CD8-positive, alpha-beta T cell (primary cell): ENCODE measurements at places on chromosomes 5 and 9.

- DNase-seq, result no peak
Observed at GRCh38 chr9:93288891-93289883, 105.2 kb downstream of the WNK2 start.

- DNase-seq, result peak; percentile 44
Observed at GRCh38 chr9:89878687-89879086, 273.9 kb downstream of the GADD45G start.

- peak; percentile 75 for DNase-seq
Observed at GRCh38 chr9:19464764-19465585, 56.2 kb downstream of the ACER2 start.

GRCh38 chr5:125868036-125868435 is 555.2 kb upstream of the GRAMD2B start:
- DNase-seq, result no peak

DNA sequence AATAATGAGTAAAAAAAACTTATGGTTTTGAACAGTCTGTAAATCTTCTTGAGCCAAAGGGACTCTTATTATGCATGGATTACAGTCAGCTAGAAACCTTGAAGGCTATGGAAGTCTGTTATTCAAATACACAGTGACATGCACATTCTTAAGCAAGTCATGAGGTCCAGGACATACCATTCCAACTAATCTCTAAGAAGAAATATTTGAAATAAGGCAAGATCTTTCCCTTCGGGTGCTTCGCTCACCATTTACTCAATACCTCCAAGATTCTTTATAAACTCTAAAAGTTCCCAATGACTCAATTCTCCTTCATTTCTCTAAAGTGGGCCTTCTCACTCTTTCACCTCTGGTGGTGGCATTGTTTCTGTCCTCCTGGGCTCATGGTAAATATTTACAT is 811.0 kb downstream of the NR2F1-AS1 start:
- DNase-seq, result no peak

DNA sequence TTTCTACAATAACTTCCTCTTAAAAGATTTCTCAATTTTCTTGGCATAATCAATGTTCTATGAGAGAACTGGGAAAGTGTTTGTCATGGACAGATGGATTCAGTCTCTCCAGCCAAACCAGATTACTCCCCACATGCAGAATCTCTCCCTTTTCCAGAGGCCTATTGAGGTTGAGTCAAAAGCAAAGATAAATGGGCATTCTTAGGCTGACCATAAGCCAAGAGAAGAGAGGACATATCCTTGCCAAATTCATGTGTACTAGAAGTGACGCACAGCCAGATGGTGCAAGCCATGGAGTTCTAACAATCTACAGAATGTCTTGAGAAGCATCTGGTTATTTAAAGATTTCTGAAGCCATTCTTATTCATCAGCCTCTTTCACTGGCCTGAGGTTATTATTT is 2115.0 kb downstream of the MAT2B start:
- no peak for DNase-seq

GRCh38 chr5:133356396-133356983 is 255.9 kb downstream of the FSTL4 start:
- DNase-seq, result no peak

DNA sequence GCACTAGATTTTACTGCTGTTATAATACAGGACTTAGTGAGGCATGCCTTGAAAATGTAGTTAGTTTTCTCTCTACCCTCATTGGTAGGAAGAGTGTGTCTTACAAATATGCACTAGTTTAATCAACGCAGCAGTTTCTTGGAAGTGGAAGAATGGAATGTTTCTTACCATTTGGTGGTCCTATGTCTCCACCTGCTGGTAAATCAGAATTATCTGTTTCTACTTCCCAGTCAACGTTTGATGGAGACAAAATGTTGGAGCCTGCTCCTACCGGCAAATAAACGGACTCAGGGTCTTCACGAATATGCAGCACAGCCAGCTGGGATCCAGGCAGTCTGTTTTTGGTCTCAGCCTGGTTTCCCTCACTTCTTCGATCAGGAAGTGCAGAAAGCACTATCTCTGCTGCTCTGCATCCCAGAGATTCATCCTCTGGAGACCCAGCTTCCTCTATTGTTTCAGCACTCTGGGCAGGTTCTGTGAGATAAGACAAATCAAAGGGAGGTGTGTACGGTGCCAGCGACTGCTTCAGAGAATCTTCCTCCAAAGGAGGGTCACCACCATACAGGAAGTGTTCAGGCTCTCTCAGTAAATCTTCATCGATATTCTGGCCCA is 59.5 kb upstream of the PCA3 start:
- DNase-seq, result no peak

GRCh38 chr9:15707000-15707399 is 154.2 kb downstream of the CCDC171 start:
- no peak for DNase-seq

- DNase-seq, result no peak
Observed at GRCh38 chr9:4657426-4658159, 4.5 kb upstream of the PLPP6 start.

DNA sequence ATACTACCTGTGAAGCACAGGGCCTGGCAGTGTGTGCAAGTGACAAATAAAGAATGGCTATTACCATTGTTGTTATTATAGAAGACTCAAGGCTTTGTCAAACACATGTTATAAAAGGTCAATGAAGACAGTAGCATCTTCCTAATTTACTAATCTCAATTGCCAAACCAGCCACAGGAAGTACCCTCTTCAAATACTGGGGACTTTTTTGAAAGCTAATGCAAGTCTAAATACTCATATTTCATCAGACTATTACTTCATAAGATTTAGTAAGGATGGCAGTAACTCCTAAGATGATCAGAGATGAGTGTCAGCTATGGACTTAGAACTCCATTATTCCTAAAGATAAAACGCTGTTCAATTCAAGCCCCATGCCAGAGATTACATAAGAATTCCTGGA is 43.0 kb downstream of the GNAQ start:
- DNase-seq, result no peak

DNA sequence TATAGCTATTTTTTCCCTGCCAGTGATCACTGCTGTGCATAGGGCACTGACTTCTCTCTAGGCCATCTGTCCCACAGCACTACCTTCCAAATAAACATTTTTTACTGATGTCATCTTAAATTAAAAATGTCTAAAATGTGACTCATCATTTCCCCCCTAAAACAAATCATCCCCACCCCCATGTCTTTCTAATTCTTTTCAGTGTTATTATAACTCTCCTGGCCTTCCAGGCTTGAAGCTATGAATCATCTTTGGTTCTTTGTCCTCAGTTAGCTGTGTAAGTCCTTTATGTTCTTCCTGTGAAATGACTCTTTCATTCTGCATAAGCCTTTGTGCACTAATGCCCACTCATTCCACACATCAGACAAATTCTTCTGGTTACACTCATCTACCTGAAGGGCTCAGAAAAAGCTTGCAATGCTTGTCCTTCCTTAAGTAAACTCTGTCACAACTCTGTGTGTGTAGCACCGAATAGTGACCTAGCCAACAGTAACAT is 78.1 kb downstream of the CFAP95 start:
- DNase-seq, result no peak

DNA sequence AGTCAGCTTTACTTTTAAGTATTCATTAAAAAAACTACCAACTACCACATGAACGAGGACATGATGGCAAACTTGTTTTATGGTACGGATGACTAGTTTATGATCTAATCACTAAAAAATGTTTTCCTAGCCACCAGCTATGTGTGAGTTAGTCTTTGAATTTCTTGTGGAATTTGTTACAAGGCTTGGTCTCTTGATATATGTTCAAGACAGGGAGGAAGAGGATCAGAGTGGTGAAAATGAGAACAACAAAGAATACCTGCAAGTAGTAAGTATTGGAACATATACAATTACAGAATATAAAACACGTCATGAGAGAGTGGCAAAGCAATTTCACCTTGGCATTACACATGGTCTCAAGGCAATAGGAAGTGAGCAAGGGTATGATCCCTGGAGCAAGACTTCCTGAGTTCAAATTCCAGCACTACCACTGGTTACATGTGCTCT is 548.6 kb upstream of the TLE4 start:
- no peak for DNase-seq

- no peak for DNase-seq
Observed at GRCh38 chr5:112210430-112211005, 208.6 kb downstream of the EPB41L4A start.

DNA sequence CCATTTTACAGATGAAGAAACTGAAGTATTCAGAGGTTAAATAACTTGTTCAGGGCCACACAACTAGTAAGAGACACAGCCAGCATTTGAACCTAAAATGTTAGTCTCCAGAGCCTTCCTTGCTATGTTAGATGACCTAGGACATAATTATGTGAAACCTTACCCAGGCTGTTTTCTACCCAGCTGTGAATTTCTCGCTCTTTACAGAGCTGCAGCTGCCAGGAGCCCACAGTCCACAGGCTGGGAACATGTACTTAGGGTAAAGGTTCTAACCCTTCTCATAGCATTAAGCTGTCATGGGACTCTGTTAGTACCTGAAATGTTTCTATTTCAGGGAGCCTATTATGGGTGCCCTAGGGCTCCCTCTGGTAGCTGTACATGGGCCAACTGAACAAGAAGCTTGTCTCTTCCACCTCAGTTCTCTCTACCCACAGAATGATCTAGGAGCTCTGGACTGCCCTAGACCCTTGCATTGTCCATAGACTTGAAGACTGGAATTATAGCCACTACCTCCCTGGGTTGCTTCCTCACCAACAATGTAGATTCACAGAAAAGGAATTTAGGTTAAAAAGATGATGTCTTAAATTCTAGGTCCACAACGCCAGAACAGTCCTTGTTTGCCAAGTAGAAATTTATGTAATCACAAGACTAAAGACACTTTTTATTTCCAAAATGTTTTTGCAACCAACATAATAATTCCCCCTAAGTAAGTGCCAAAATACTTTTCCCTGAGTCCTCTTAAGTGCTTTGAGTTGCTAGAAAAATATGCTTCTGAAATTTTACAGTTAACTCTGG is 262.9 kb downstream of the PIK3R1 start:
- DNase-seq, result no peak

GRCh38 chr9:117178596-117179375 is 236.1 kb downstream of the ASTN2 start:
- no peak for DNase-seq

DNA sequence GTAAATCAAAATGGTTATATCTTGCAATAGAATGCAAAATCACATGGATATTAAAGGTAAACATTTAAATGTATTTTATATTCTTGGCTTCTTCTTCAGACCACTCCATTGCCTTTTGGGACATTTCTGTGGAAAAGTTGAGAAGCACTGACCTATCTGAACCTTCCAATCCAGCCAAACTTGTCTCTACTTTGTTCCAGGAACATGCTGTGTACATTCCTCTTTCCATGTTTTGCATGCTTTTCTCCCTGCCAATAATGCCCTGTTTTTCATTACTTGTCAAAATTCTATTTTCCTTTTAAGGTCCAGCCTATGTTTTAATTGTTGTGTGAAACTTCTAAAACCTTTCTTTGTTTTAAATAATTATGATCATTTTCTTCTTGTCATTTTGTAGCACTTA is 28.3 kb downstream of the JAK2 start:
- no peak for DNase-seq

DNA sequence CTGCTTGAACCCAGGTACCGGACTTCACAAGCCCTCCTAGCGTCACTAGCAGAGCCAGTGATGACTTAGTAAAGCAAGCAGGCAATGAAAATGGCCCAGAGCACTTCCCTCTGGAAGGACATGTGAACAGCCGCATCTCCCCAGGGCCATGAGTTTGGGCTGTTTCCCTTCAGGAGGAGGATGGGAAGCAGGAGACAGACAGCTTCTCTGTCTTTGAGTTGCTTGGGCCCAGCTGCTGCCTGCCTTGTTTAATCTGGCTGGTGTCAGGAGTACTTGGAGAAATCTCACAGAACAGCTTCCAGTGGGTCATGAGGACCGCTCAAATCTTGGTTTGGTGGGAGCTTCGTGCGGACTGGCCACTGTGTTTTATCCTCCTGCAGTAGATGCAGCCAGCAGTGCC is 25.4 kb upstream of the WWC1 start:
- DNase-seq, result no peak

DNA sequence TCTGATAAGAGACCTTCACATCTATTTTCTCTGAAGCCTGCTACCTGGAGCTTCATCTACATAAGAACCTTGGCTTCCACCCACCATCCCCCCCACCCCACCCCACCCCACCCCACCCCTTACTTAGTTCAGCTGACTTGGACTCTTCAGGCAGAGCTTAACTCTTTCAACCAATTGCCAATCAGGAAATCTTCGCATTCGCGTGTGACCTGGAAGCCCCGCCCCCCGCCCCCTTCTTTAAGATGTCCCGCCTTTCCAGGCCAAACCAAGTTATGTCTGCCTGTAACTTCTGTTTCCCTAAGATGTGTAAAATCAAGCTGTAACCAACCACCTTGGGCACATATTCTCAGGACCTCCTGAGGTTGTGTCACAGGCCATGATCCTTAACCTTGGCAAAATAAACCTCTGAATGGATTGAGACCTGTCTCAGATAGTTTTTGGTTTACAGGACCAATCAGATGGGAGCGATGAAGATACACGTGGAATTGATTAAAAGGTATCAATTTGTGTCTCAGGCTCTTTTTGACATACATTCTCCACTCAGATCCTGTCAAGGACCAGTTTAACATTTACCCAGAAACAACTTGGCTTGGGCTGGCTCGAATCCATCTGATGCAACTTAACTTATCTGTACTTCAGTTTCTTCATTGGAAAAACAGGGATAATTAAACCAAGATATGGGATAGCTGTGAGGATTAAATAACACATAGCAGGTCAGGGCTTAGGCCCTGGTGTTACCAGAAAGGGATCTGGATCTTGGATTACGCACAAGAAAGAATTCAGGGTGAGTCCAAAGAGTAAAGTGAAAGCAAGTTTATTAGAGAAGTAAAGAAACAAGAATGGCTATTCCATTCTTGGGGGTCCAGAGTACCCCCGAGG is 43.6 kb downstream of the GALNT12 start:
- DNase-seq, result no peak

GRCh38 chr5:147711019-147711418 is 71.5 kb downstream of the JAKMIP2 start:
- no peak for DNase-seq

- no peak for DNase-seq
Observed at GRCh38 chr9:12908895-12909294, 134.1 kb downstream of the LURAP1L start.

DNA sequence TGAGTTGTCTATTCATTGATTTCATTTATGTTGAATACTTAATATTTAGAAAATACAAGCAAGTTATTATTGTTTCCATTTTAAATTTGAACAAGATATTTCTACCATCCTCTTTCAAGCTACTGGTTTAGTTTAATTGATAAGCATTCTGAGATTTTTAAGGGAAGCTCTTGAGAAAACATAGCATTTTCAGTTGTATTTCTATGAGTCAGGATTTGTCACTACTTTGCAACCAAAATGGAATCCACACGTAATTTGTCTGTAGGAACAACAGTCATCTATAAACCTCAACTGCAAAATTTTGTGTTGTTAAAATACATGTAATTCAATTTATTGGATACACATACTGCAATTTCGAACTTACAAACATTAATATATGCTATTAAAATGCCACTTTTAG is 74.0 kb downstream of the PRR16 start:
- DNase-seq, result no peak

GRCh38 chr5:108193021-108193795 is 188.7 kb downstream of the FBXL17 start:
- no peak for DNase-seq
